ENCODE measurements at places on chromosomes 12 and 14. TPM values are rescaled to one million over a fixed set of nuclear protein-coding genes. Genes with fewer than 3 reads are reported as not detected.

SDSL gene
- 7.5 TPM for total RNA-seq

KRT71 gene
- total RNA-seq, result not detected

FAM222A gene
- total RNA-seq, result 0.30 TPM

RILPL1 gene
- 7.7 TPM for total RNA-seq

DHRS2 gene
- total RNA-seq, result 1.3 TPM

WNT1 gene
- not detected for total RNA-seq

CCDC175 gene
- total RNA-seq, result not detected

KIF26A gene
- total RNA-seq, result 0.30 TPM

SOAT2 gene
- not detected for total RNA-seq

C12orf54 gene
- total RNA-seq, result not detected

HEATR5A gene
- total RNA-seq, result 90.7 TPM

KRT82 gene
- not detected for total RNA-seq

DDX11 gene
- 16.9 TPM for total RNA-seq

GPR65 gene
- total RNA-seq, result under 0.01 TPM

PTGDR gene
- not detected for total RNA-seq

SYNDIG1L gene
- total RNA-seq, result not detected

FITM1 gene
- not detected for total RNA-seq

C1RL gene
- 21.4 TPM for total RNA-seq

CCDC60 gene
- not detected for total RNA-seq

KRT4 gene
- total RNA-seq, result not detected

ANKRD33 gene
- total RNA-seq, result not detected

KRT80 gene
- total RNA-seq, result 0.83 TPM

TMPRSS12 gene
- not detected for total RNA-seq

ACVRL1 gene
- 3.9 TPM for total RNA-seq

IL31 gene
- total RNA-seq, result not detected

MYO1H gene
- not detected for total RNA-seq

FOXM1 gene
- 1.2 TPM for total RNA-seq

POTEM gene
- total RNA-seq, result not detected

BMAL2 gene
- total RNA-seq, result 49.0 TPM

PTCSC3 gene
- not detected for total RNA-seq

AQP2 gene
- total RNA-seq, result not detected

LIN52 gene
- total RNA-seq, result 9.2 TPM

SLC39A2 gene
- 0.30 TPM for total RNA-seq

ETFBKMT gene
- total RNA-seq, result 2.0 TPM

HOXC6 gene
- total RNA-seq, result 4.7 TPM

CPNE6 gene
- not detected for total RNA-seq

FAM90A1 gene
- 0.09 TPM for total RNA-seq

IAPP gene
- total RNA-seq, result not detected

RERG gene
- total RNA-seq, result 0.30 TPM

RTN1 gene
- total RNA-seq, result 15.4 TPM

GRIP1 gene
- 3.6 TPM for total RNA-seq

ESR2 gene
- total RNA-seq, result under 0.01 TPM

CIROP gene
- not detected for total RNA-seq

PPM1H gene
- 1.2 TPM for total RNA-seq

SLCO1A2 gene
- total RNA-seq, result not detected

GPR84 gene
- not detected for total RNA-seq

C14orf180 gene
- not detected for total RNA-seq

RASSF8 gene
- 58.8 TPM for total RNA-seq

PRB2 gene
- not detected for total RNA-seq

PTGR2 gene
- total RNA-seq, result 8.3 TPM

MRPL51 gene
- total RNA-seq, result 97.4 TPM

TEX52 gene
- total RNA-seq, result not detected

KRT2 gene
- not detected for total RNA-seq

ZNF605 gene
- total RNA-seq, result 13.7 TPM

SOCS4 gene
- total RNA-seq, result 18.1 TPM

OR4E2 gene
- not detected for total RNA-seq

SPTB gene
- total RNA-seq, result 0.05 TPM

GLS2 gene
- not detected for total RNA-seq

DYNC1H1 gene
- total RNA-seq, result 558 TPM

Measured in smooth muscle cell of the umbilical artery (primary cell).